Activated naive CD8-positive, alpha-beta T cell treated with anti-CD3 and anti-CD28 coated beads for 36 hours (primary cell): ENCODE measurements at places on chromosomes 12 and 14. TPM values are rescaled to one million over a fixed set of nuclear protein-coding genes. Genes with fewer than 3 reads are reported as not detected.

GRCh38 chr12:120573560-120573959, 7.6 kb downstream of the POP5 start:
- no peak for DNase-seq

Gene HOXC12
- not detected for total RNA-seq

- no peak for DNase-seq
Observed at GRCh38 chr14:90332271-90332584, 487 bp upstream of the NRDE2 start.

DNA sequence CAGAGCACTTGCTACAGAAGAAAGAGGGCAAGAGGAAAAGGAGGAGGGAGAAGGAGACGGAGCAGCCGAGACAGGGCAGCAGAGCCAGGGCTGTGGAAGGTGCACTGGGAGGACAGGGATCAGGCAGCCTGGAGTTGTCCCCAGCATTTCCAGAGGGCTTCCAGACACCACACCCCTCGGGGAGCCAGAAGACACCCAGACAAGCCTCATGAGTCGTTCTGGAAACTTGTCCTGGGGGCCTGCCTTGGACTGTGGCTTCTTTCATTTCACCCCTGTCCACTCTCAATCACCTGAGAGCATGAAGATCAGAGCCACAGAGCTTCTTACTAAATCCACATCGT, 14.1 kb downstream of the CMKLR1 start:
- no peak for DNase-seq

Gene KRT7
- 2.4 TPM for total RNA-seq
